Stimulated activated CD4-positive, alpha-beta T cell treated with anti-CD3 and anti-CD28 coated beads, Interleukin-1b, Interleukin-23, amount 100 ng/mL, for 1 hour (primary cell): ENCODE measurements at places on chromosomes 3 and 15.

- no peak for DNase-seq
Observed at GRCh38 chr15:56124391-56124790, 119.3 kb downstream of the RFX7 start.

DNA sequence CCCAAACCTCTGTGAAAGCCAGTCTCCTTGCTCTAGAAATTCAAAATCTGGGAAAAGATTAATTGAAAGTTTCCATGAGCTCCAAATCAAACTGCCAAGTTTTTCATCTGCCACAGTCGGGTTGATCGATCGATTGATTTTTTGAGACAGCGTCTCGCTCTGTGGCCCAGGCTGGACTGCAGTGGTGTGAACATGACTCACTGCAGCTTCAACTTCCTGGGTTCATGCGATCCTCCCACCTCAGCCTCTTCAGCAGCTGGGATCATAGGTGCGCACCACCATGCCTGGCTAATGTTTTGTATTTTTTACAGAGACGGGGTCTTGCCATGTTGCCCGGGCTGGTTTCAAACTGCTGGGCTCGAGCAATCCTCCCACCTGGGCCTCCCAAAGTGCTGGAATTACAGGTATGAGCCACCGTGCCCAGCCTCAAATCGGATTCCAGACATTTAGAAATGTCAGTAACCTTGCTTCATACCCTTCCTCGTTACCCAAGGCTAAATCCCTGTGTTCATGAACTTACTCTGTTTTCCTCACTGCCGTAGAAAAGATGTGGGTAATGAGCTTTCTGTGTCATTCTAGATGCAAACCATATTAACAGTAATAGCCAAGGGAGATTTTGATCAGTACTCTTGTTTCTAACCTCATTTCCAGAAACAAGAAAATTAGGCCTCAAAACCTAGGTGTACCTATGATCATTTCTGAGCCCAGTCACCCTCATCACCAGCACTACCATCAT, 105.9 kb upstream of the AKAP13 start:
- DNase-seq: no peak

- no peak for DNase-seq
Observed at GRCh38 chr15:83170474-83171165, 37.0 kb downstream of the HDGFL3 start.

- no peak for DNase-seq
Observed at GRCh38 chr15:40439461-40439959, 1.2 kb upstream of the BAHD1 start.

- no peak for DNase-seq
Observed at GRCh38 chr3:60215946-60216345, 1035.3 kb downstream of the FHIT start.

- DNase-seq: no peak
Observed at GRCh38 chr3:12557473-12558100, 700 bp downstream of the MKRN2 start.

DNA sequence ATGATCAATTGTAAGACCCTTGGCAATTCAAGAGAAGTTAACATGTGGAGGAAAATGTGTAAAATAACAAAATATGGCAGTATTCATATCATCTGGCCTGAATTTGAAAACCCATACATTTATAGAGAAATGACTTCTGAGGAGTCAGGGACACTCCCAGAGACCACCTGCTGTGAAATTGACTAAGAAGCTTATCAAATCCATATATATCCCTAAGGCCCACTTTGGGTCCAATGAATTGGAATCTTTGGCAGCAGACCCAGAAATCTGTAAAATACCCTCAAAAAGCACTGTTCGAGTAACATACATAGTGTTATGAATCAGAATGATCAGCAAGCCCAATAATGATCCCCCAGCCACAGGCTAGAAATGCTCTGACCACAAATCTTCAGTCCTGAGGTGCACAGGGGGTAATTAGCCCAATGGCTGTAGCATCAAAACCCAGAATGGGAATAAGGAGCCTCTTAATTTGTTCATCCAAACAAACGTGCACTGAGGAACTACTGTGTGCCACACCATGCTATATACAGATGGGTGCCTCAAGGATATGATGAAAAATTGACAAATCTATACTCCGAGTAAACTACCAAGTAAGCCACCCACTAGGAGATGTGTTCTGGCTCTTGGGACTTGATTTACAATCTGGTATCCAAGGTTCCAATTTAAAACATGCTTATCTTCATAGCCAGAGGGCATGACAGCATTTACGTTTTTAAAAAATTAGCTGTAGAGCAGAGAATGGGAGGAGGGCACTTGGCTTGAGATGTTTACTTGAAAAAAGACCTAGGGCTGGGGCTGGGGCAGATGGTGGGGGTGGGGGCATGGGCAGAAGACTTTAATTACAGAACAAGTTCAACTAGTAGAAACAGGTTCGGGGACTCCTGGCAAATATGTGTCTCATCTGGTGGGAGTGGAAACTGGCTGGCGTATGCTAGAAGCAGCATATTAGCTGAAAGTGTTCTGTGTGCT, 9.1 kb upstream of the ARHGEF3 start:
- DNase-seq: no peak

- no peak for DNase-seq
Observed at GRCh38 chr3:27428446-27428845, 55.7 kb downstream of the SLC4A7 start.

DNA sequence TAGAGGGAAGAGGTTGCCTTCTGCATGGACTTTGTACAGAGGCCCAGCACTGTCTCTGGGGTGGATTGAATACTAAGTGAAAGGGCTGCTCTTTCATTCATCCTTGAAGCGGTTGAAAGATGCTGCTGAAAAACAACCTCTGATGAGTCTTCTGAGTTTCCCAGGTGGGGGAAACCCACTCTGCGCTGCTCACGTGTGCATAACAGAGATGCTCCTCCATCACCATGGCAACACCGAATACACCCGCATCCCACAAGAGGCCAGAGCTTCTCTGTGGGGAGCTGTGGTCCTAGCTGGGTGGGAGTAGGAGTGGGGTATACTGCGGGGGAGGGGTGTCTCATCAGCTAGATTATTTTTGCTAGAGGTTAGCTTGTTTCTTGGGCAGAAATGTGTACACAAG, 6.1 kb upstream of the SYN2 start:
- DNase-seq: no peak

- DNase-seq: no peak
Observed at GRCh38 chr3:27614592-27614991, 107.5 kb downstream of the EOMES start.

DNA sequence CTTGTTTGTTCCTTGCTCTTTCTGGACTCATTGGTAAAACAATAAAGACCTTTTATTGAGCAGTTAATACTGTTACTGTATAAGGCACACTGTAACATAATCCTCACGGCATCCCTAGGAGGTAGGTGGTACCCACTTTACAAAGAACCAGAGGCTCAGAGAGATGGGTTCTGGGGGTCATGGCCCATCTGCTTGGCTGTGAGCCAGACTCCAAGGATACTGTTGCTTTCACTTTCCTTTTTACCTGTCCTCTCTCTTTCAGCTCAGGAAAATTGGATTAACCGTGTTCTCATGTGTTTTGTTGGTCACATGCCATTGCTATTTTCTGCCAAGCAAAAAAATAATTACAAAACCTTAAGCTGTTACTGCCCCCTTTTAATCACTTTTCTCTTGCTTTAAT, 34.8 kb upstream of the FILIP1L start:
- DNase-seq: no peak

DNA sequence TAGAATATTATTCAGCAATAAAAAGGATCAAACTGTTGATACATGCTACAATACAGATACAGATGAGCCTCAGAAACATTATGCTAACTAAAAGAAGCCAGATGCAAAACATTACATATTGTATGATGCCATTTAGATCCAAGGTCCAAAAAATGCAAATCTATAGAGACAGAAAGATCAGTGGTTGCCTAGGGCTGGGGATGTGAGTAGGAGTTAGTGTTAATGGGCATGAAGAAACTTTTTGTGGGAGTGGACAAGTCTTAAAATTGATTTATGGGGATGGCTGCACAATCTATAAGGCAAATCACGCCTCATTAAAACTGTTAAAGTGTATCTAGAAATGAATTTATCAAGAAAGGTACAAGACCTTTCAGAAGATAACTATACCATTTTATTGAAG, 45.0 kb downstream of the EHHADH start:
- no peak for DNase-seq

- no peak for DNase-seq
Observed at GRCh38 chr15:45534821-45535220, 12.3 kb upstream of the SLC30A4 start.

DNA sequence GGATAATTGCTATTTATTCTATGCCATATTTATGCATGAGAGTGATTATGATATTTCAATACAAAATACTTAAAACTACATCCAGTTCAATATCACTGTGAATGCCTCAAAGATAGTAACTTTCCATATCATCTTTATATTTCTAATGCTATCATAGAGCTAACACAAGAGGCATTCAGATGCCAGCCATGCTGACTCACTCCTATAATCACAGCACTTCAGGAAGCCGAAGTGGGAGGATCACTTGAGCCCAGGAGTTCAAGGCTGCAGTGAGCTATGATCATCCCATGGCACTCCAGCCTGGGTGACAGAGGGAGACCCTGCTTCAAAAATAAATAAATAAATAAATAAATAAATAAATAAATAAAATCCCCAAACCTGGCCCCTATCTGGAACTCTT, 498.7 kb downstream of the EPHA3 start:
- no peak for DNase-seq

- DNase-seq: no peak
Observed at GRCh38 chr15:74428970-74429780, 4.6 kb downstream of the SEMA7A start.

DNA sequence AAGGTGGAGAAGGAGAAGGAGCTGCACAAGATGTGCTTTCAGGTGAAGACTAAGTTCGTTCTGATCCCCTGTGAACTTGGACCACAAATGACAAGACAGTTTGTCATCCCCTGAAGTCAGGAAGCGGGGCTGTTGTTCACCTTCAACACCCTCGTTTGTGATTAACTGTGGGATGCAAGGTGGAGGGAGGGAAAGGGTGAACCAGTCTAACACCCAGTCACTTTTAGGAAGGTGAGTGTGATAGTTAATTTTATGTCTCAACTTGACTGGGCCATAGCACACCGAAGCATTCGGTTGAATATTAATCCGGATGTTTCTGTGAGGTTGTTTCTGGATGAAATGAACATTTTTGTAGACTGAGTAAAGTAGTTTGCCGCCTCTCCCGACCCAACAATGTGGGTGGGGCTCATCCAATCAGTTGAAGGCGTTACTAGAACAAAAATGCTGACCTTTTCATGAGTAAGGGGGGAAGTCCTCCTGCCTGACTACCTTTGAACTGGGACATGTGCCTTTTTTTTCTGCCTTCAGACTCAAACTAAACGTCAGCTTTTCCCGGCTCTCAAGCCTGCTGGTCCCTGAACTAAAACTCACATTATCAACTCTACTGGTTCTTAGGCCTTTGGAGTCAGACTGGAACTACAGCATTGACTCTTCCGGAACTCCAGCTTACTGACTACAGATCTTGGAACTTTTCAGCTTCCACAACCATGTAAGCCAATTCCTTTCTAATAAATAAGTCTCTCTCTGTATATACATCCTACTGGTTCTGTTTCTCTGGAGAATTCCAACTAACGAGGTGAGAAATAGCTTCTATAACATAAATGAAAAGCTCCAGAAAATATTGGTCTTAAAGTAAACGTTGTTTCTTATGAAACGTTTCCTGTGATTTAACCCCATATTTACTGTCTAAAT, 264.0 kb upstream of the SLITRK3 start:
- DNase-seq: no peak
